B cell (primary cell): ENCODE measurements at places on chromosomes 1 and 21. TPM values are rescaled to one million over a fixed set of nuclear protein-coding genes. Genes with fewer than 3 reads are reported as not detected.
A peak's percentile ranks its signal among the peaks of the same experiment; 100 is the strongest.

Gene LMOD1
- total RNA-seq = not detected in 2 replicates

Gene AMY1C
- total RNA-seq = not detected in 2 replicates

Gene PDE9A
- 3.5 and 5.8 TPM in 2 replicates for total RNA-seq

Gene TNFSF4
- total RNA-seq = 1.5 and 2.2 TPM in 2 replicates

Gene FYB2
- not detected in 2 replicates for total RNA-seq

Gene TNFRSF18
- total RNA-seq = 33.5 and 38.1 TPM in 2 replicates

Gene GFI1
- 0.68 and 1.2 TPM in 2 replicates for total RNA-seq

Gene ST7L
- total RNA-seq = 16.4 and 21.9 TPM in 2 replicates

DNA sequence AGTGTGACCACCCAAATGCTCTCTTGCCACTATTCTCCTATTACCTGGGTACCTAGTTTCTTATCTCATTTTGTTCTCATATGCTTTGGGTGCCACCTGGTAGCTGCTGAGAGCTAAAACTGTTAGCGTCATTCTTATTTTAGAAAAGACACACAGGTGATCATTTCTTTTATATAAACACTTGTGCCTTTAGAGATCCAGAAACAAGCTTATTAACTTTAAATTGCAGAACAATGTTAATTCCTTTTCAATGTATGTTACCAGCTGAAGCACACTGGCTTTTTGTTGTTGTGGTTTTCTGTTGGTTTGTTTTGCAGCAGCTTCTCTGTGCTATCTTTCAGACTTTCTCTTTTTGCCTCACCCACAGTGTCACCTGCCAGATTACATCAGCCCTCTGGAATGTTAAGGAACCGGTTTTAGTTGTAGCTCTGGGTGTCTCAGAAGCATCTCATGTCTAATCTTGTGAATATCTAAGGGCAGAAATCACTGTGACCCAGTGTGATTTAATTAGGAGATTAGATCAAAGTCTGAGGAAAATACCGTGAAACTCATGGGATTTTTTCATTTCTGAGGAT is 43.4 kb upstream of the SLC19A2 start:
- H3K36me3 ChIP-seq = no peaks in the 10 kb centered on the region
- H3K4me3 ChIP-seq = no peak overlapping the region
- no peaks in the 10 kb centered on the region for H3K4me1 ChIP-seq
- no peak overlapping the region for H3K27ac ChIP-seq

GRCh38 chr1:24963099-24963872 is 33.2 kb upstream of the RUNX3 start:
- peak overlapping the region; percentile 10 for H3K4me3 ChIP-seq
- no peak overlapping the region for H3K27ac ChIP-seq
- DNase-seq = peak; percentile 54

- peak overlapping the region; percentile 94 for H3K4me3 ChIP-seq
- no peaks in the 10 kb centered on the region for H3K27me3 ChIP-seq
- peak overlapping the region; percentile 84 for H3K27ac ChIP-seq
- no peak for DNase-seq
- H3K4me1 ChIP-seq = peaks cover 15% of the 10 kb centered on the region
- H3K36me3 ChIP-seq = peaks cover 10% of the 10 kb centered on the region
Measured at GRCh38 chr21:28884481-28884880, 108.2 kb downstream of the LTN1 start.

DNA sequence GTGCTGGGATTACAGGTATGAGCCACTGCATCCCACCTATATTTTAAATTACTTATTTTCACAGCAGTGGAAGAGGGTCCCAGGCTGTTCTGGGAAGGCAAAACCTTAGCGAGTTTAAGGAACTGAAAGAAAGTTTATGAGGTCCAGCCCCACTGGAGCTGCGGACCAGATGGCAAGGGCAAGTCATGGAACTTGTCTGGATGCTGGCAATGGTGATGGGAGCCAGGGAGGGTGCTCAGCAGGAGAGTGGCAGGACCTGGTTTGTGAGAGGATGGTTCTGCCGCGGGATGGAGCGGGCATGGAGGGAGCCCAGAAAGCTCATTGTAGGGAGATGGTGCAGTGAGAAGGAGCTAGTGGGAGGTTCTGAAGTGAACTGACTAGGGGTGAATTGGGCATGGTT is 50.6 kb upstream of the SLC45A1 start:
- DNase-seq = no peak
- peaks cover 8% of the 10 kb centered on the region for H3K27me3 ChIP-seq
- H3K27ac ChIP-seq = no peak overlapping the region

DNA sequence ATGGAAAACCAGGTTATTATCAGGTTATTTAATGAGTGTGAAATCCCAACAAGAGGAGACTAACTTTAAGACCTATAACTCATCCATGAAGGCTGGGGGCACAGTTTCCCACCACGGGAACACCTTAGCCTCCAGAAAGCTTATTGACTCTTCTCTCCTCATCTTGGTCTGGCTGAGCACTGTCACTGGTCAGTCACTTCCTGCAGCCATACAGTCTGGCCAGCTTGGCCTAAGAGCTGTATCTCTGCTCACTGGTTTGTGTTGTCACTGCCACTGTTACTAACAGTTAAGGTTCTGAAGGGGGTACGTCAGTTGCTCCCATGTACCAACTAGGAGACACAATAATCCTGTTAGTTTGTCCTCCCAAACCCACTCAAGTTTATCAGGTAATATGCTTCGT is 16.7 kb upstream of the DDAH1 start:
- H3K36me3 ChIP-seq = no peaks in the 10 kb centered on the region
- H3K4me1 ChIP-seq = no peaks in the 10 kb centered on the region
- H3K27me3 ChIP-seq = no peaks in the 10 kb centered on the region
- no peak overlapping the region for H3K4me3 ChIP-seq

GRCh38 chr1:204065174-204065985 is 7.5 kb upstream of the SOX13 start:
- no peaks in the 10 kb centered on the region for H3K27me3 ChIP-seq
- no peak overlapping the region for H3K27ac ChIP-seq
- H3K4me3 ChIP-seq = no peak overlapping the region

- H3K27ac ChIP-seq = no peak overlapping the region
- peaks cover 71% of the 10 kb centered on the region for H3K4me1 ChIP-seq
- no peak for DNase-seq
- no peak overlapping the region for H3K4me3 ChIP-seq
Measured at GRCh38 chr1:1874901-1875300, 16.0 kb downstream of the GNB1 start.

GRCh38 chr1:209227941-209228340 is 355.6 kb upstream of the CAMK1G start:
- no peaks in the 10 kb centered on the region for H3K27me3 ChIP-seq
- no peak for DNase-seq
- no peaks in the 10 kb centered on the region for H3K4me1 ChIP-seq
- H3K4me3 ChIP-seq = no peak overlapping the region
- no peaks in the 10 kb centered on the region for H3K36me3 ChIP-seq

- H3K4me3 ChIP-seq = peak overlapping the region; percentile 89
- no peaks in the 10 kb centered on the region for H3K36me3 ChIP-seq
- no peak for DNase-seq
- H3K27me3 ChIP-seq = no peaks in the 10 kb centered on the region
- H3K4me1 ChIP-seq = peaks cover 24% of the 10 kb centered on the region
Measured at GRCh38 chr1:93079685-93080141, 630 bp downstream of the MTF2 start.

- peak overlapping the region; percentile 97 for H3K4me3 ChIP-seq
- no peaks in the 10 kb centered on the region for H3K27me3 ChIP-seq
- peaks cover 8% of the 10 kb centered on the region for H3K36me3 ChIP-seq
- H3K27ac ChIP-seq = peak overlapping the region; percentile 96
- DNase-seq = peak; percentile 93
- peaks cover 61% of the 10 kb centered on the region for H3K4me1 ChIP-seq
Measured at GRCh38 chr1:161068306-161069234, 1.1 kb downstream of the ARHGAP30 start.

DNA sequence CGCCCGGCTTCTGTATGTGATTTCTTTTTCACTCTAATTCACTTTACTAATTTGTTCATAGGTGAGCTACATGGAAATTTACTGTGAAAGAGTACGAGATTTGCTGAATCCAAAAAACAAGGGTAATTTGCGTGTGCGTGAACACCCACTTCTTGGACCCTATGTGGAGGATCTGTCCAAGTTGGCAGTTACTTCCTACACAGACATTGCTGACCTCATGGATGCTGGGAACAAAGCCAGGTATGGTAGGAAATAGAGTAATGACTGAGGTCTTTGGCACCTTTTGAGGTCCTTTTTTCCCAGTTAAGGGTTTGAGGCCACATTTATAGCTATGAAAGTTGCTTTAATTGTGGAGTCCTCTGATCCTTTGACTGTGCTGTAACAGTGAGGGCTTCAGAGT is 56.9 kb downstream of the KIF1B start:
- H3K4me1 ChIP-seq = no peaks in the 10 kb centered on the region
- no peak for DNase-seq
- H3K27ac ChIP-seq = no peak overlapping the region
- no peaks in the 10 kb centered on the region for H3K27me3 ChIP-seq

DNA sequence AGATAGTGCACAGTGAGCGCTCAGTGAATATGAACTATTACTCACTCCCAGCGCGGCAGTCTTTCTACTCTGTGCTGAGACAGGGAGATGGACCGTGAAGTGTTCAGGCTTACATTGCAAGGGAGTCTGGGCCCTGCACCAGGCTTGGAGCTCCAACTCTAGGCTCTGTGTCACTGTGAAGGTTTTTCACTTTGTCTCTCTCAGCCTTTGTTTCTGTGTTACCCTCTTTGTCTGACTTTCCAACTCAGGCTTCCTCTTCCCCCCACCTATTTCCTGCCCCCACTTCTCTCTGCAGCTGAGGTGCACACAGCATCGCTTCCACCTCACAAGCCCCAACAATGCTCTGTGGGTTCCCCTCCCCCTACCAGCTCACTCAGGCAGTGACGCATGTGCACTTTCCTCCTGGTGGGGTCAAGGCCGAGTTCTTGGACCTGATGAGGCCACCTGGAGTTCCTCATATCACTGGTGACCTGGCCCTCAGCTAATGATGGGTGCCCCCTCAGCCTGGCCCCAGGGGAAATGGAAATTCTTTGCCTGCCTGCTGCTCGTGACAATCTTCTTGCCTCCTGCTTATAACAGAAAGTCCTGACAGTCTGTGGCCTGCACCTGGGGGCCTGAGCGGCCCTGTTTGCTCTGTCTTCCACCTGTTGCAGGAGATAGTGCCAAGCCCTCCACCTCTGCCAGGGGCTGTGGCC is 1.1 kb upstream of the LCK start:
- H3K27ac ChIP-seq = peak overlapping the region; percentile 94
- H3K4me3 ChIP-seq = peak overlapping the region; percentile 51
- peak; percentile 94 for DNase-seq
- H3K36me3 ChIP-seq = no peaks in the 10 kb centered on the region
- no peaks in the 10 kb centered on the region for H3K27me3 ChIP-seq
- H3K4me1 ChIP-seq = peaks cover 91% of the 10 kb centered on the region

DNA sequence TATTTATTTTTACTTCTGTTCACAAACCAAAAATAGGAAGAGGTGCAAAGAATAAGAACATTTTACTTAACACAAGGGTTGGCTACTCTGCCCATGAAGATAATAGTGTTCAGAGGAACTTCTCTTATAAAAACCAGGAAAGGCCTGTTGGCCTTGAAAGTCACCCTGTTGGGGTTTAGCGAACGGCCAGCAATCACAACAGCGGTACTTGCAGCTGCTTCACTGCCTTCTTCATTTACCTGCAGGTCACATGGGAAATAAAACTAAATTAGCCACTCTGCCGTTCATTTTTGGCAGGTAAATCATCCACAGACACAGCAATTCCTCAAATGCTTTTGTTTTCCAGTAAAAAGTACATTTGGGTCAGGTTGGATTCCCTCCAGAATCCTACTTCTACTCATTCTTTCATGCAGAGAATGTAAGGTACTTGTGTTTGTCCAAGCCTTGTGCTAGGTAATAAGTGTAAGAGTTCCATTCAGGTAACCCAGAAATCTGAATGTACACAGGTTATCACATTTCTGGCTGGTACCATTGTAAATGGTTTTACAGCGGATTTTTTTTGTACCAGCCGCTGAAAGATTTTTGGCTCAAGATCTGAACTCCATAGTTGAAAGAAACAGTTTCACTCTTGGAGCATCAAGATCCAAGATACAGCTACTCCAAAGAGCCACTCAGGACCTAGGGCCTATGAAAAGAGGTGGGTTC is 13.1 kb downstream of the SERPINC1 start:
- H3K27ac ChIP-seq = no peak overlapping the region
- H3K36me3 ChIP-seq = no peaks in the 10 kb centered on the region
- DNase-seq = no peak
- no peaks in the 10 kb centered on the region for H3K4me1 ChIP-seq

DNA sequence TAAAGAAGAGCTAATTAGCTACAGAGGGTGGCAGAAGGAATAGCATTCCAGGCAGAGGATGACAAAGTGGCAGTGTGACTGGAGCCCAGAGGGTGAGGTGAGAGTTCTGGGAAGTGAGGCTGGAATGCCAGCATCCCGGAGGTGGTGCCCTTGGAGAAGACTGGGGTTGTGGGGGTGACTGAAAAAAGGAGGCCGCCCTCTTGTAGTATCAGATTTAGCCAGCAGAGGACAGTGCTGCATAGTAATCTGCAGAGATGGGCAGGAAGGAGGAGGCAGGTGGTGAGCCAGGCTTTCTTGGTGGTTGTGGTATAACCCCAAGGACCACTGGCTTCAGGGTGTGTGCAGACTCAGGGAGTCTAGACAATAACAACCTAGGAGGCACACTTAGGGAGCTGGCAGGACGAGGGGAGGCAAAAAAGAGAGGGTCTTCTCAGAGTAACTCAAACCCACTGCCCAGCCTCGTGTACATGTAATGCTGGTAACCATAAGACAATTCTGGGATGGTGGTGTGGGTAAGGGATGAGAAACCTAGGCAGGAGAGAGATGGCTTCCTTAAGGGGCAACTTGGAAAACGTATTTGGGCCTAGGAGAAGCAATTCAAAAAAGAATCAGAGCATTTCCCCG is 30.5 kb downstream of the MROH7 start:
- H3K4me3 ChIP-seq = no peak overlapping the region
- H3K27ac ChIP-seq = no peak overlapping the region
- H3K36me3 ChIP-seq = no peaks in the 10 kb centered on the region
- no peaks in the 10 kb centered on the region for H3K27me3 ChIP-seq
- no peaks in the 10 kb centered on the region for H3K4me1 ChIP-seq
- peak; percentile 51 for DNase-seq

- no peaks in the 10 kb centered on the region for H3K27me3 ChIP-seq
- H3K4me3 ChIP-seq = no peak overlapping the region
- peaks cover 1% of the 10 kb centered on the region for H3K36me3 ChIP-seq
- no peak overlapping the region for H3K27ac ChIP-seq
- DNase-seq = no peak
Measured at GRCh38 chr1:169964206-169964605, 70.5 kb upstream of the SCYL3 start.
